Bronchial epithelial cell (primary cell): ENCODE measurements at places on chromosomes 4 and X. TPM values are rescaled to one million over a fixed set of nuclear protein-coding genes. Genes with fewer than 3 reads are reported as not detected.
A peak's percentile ranks its signal among the peaks of the same experiment; 100 is the strongest.

GRCh38 chr4:70954032-70954431 is 39.4 kb upstream of the DCK start:
- DNase-seq: no peak

DNA sequence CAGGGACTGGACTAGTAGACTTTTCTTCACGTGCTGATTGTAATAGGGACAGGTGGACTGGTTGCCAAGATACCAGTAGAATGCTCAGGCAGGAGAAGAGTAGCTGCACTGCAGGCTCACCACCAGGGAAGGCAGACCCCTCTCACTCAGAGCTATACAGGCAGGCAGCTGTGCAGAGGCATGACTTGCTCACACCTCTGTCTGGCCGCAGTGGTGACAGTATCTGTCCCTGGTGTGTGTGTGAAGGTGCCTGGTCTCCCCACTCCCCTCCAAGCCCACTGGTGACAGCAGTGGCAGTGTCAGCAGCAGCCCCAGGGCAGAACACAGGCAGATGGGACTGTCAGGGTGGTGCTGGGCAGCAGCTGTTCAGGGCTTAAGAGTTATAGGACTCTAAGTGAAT is 140.7 kb downstream of the RPS6KA6 start:
- no peak for DNase-seq

GRCh38 chrX:16589211-16589610 is 60.7 kb upstream of the S100G start:
- DNase-seq: peak; percentile 75

DNA sequence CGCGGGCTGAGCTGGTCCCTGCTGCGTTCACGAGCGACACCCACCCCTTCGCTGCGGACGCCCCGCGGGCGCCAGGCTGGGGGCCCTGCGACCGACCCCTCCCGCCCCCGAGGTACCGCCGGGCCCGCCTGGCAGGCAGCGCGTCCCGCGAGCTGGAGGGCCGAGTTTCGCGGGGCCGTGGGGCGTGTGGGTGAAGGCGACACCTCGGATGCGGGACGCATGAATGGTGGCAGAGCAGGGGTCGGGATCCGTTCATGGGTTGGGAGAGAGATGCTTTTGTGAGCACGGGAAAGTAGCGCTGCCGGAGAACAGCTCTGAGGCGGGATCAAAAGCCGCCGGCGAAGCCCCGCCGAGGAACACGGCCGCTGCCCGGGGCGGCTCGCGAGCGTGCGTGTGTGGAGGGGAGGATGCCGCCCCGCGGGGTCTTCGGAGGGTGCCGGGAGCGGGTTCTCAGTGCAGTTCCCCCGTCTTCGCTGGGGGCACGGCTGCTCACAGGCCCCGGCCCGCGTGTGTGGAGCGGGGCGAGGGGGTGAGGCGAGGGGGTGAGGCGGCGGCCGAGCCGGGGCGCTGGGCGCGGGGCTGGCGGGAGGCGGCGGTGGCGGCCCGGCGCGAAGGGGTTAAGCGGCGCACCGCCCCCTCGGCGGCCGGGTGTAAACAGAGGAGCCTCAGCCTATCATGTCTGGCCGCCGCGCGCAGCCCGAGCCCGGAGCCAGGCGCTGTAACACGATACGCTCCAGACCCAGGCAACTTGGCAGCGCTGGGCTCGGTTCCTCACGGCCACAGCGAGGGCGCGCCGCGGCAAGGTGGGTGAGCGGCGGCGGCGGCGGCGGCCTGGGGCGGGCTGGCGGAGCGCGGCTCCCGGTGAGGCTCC is 205.3 kb downstream of the TENM3 start:
- peak; percentile 57 for DNase-seq

GRCh38 chr4:119068529-119068962 is 67.1 kb upstream of the MYOZ2 start:
- DNase-seq: peak; percentile 88

DNA sequence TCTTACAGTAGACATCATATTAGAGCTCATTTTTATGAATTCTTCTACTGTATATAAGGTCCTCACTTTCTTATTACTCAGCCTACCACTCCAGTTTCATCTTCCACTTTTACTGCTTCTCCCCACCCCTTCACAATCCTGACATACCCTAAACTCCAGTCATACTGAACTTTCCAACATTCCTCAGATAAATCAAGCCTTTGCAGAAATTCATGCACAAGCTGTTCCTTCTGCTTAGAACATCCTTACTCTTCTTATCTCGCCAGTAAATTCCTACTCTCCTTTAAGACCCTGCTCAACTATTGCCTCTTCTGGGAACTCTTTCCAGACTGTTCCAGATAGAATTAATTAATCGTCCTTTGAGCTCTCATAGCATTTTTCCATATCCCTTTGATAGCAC is 24.8 kb downstream of the RTL9 start:
- no peak for DNase-seq

GRCh38 chrX:109826954-109827708 is 94.1 kb upstream of the ACSL4 start:
- DNase-seq: peak; percentile 57

DNA sequence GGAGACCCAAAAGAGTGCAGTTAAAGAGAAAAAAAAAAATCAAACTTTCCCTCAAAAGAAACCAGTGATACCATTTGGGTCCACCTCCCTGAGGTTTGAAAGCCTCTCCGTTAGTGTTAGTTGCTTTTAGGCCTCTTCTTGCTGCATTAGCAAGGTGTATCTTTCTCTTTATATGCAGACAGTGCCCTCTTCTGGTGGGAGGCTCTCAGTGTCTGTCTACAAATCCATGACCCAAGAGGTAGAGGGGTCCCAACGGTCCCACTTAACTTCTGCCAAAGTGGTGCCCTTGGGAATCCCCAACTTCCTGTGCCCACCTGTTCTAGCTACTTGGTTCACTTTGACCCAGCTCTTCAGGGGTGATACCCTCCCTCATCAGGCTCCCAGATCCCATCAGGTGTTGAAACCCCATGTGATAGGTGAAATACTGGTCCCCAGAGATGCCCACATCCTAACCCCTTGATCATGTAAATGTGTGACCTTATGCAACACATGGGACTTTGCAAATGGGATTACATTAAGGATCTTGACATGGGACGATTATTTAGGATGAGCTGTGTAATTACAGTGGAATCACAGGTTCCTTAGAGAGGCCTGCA is 63.7 kb upstream of the CD99 start:
- DNase-seq: peak; percentile 45

- peak; percentile 87 for DNase-seq
These were observed 5.5 kb upstream of the TMEM255A start for GRCh38 chrX:120316587-120317283.

DNA sequence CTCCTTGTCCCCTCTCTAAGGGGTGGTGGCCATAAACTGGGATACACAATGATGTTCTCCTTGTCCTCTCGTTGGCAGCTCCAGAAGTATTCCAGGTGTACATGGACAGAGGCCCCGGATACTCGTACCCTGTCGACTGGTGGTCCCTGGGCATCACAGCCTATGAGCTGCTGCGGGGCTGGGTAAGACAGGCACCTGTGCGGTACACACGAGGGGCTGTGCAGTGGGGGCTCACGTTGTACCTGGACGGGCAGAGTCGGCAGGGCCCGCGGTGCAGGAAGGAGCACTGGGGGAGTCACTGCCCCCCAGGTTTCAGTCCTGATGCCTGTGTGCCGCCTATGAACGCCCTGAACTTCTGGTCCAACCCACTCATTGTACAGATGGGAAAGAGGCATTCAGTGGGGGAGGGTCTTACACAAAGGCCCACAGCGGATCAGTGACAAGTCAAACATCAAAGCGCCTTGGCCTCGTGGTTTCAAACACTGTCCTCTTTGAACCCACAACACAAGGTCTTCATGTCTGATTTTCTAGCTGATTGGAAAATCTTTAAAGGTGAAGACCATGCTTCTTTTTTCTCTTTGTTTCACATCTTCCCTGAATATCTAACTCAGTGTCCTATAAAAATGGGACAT is 261.6 kb downstream of the EVC2 start:
- no peak for DNase-seq

GRCh38 chrX:48894891-48895290 is 2.7 kb downstream of the TIMM17B start:
- DNase-seq: no peak

- peak; percentile 54 for DNase-seq
These were observed 89.8 kb downstream of the FNIP2 start for GRCh38 chr4:158858410-158859199.

DNA sequence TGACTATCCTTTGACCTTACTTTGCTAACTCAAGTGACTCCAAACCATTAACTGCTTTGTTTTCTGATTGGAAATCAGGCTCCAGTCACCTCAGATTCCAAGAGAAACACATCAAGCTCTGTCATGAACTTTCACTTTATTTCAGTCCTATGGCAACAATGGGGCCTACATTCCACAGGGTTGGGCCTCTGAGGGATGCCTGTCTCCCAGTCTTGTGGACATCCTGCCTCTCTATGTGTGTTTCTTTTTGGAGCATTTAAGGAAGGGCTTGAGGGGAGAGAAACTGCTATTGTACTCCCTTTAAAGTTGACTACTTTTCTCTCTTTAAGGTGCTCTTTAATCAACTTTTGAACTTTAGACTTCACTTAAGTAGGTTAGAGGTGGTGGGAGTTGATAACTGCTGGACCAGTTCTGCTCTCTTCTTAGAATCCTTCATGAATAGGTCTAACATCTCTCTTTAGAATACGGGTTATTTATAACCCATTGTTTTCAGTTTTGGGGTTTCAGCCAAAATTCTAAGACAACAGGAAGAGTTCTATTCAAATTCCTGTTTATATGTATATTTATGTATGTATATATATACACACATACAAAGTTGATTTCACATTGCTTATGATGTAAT is 274.3 kb upstream of the NR3C2 start:
- DNase-seq: no peak

DNA sequence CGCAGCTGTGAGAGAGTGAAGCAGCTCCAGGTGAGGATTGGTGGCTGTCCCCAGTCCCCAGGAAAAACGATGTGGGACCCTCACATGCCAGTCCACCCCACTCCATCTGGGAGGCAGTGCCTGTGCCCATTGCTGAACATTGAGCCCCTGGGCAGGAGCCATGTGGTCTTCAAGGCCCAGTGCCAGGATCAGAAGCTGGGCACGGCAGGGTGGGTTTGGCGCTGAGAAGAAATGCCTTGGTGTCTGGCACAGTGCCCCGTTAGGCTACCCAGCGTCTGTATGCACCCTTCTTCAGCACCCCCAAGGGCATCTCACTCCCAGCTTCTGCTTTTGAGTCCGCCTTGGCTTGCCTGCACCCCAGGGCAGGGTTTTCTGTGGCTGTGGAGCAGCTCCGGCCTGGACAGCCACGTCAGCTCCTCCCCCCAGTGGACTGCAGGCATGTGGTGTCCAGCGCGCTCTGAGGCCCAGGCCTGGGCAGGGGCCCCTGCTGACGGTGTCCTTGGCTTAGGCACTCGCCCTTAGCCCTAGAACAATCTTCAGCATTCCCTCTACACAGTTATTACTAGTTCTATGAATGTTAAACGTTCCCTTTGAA is 28.6 kb downstream of the RGS12 start:
- DNase-seq: no peak

- DNase-seq: peak; percentile 54
These were observed 53.8 kb upstream of the TBC1D14 start for GRCh38 chr4:6855692-6856297.

GRCh38 chrX:11472879-11473278 is 179.7 kb downstream of the AMELX start:
- DNase-seq: no peak

- DNase-seq: no peak
These were observed 33.6 kb downstream of the RNF212 start for GRCh38 chr4:1079711-1080265.

- no peak for DNase-seq
These were observed 14.7 kb downstream of the ZCCHC13 start for GRCh38 chrX:74318672-74319071.

GRCh38 chr4:172061204-172061603 is 248.0 kb downstream of the GALNTL6 start:
- no peak for DNase-seq

DNA sequence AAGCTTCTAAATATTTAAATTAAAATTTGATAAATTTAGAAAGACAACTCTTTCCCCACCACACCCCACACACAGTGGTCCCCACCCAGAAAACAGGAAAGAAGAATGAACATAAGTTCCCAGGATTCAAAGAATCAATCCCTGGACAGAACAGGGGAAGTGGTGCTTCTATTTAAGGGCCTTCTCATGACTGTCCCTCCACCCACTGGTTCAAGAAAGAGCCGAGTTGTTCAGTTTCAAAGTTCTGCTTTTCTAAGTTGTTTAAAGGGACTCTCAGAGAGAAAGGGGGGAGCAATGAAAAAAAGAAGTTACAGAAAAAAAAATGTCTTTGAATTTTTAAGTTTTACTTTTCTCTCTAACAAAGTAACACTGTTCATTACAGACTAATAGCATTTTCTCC is 195.8 kb downstream of the PDGFC start:
- no peak for DNase-seq

GRCh38 chrX:53616946-53617345 is 69.6 kb downstream of the HUWE1 start:
- no peak for DNase-seq

DNA sequence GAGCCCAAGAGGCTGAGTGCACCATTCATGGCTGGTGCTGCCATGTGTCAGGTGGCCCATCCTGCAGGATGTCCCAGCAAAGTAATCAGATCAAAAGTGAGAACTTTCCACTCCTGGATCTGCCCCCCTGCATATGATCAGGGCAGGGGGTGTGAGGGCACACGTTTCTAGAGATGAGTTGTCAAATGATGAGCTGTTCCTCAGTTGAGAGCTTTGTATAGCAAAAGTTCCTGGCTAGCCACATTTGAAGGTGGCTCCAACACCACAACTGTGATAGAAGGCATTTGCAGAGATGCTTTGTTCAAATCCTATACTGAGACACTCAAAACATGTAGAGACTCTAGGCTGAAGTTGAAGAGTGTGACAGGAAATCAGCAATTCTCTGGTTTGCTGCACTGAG is 501.8 kb downstream of the BCOR start:
- DNase-seq: no peak

DNA sequence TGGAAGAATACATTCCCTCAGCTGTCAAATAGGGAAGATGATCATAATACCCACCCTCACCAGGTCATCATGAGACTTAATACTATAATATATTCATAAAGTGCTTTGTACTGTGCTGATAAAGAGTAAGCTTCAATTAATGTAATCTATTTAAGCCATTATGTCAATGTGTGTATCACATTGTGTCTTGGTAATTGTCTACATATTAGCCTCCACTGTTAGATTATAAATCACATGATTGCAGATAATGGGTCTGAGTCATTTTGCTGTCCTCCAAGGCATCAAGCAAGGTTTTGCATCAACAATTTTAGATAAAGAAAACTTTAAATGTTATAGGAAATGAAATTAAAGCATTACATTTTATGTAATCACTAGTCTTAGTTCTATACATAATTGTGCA is 45.2 kb upstream of the CEP135 start:
- DNase-seq: no peak

- DNase-seq: no peak
These were observed 277.7 kb downstream of the TMA16 start for GRCh38 chr4:163772238-163772637.

The DMRTC1B gene
- total RNA-seq: not detected in 2 replicates

The F8A2 gene
- 0.79 TPM in 1 of 2 replicates, not detected in the other for total RNA-seq

The NONO gene
- total RNA-seq: 237 and 365 TPM in 2 replicates

The TRO gene
- not detected in 2 replicates for total RNA-seq

The HELT gene
- total RNA-seq: not detected in 2 replicates

The POU4F2 gene
- not detected in 2 replicates for total RNA-seq

The GPAT3 gene
- total RNA-seq: 4.5 and 13.7 TPM in 2 replicates

The AMBN gene
- total RNA-seq: not detected in 2 replicates

The CT47B1 gene
- total RNA-seq: not detected in 2 replicates

The EDA2R gene
- 3.8 and 5.3 TPM in 2 replicates for total RNA-seq

The CT47C1 gene
- not detected in 2 replicates for total RNA-seq

The CLNK gene
- total RNA-seq: not detected in 2 replicates

The PFKFB1 gene
- 0.13 and 0.26 TPM in 2 replicates for total RNA-seq

The ESX1 gene
- not detected in 2 replicates for total RNA-seq

The SORCS2 gene
- under 0.01 and 1.0 TPM in 2 replicates for total RNA-seq
